ENCODE measurements at places on chromosomes 11 and 22.

GRCh38 chr11:68373189-68373814, 60.9 kb downstream of the LRP5 start:
- no peaks in the 10 kb centered on the region for H3K36me3 ChIP-seq
- no peak overlapping the region for H3K4me3 ChIP-seq
- H3K4me1 ChIP-seq, result peaks cover 28% of the 10 kb centered on the region

DNA sequence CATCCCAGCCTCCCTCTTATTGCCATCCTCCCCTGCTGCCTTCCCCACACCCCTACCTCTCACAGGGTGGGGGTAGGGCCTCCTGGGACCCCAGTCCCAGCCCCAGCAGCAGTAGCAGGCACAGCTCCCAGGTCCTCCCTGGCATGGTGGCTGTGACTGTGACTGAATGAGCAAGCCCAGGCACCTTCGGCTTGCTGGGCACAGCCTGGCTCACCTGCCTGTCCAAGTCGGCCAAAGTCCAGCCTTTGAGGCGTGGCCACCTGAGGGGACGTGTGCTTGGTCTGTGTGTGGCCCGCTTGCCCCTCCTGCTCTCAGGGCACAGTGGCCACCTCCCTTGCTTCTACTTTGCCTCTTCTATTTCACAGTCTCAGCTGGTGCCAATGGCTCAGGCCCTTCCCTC, at the start of gene TREH:
TREH (minus strand) TSS at position 168 of the 400 bp plus-strand sequence; CDS start at position 145, 23 bp downstream.
- no peaks in the 10 kb centered on the region for H3K4me1 ChIP-seq
- no peak within 1 kb of the TSS for H3K4me3 ChIP-seq
- no peaks in the 10 kb centered on the region for H3K27me3 ChIP-seq
- H3K27ac ChIP-seq, result no peak within 1 kb of the TSS
- no peak for DNase-seq
- H3K36me3 ChIP-seq, result no peaks in the 10 kb centered on the region

GRCh38 chr11:57703341-57703740, 8.7 kb downstream of the MED19 start:
- H3K27ac ChIP-seq, result no peak overlapping the region
- no peaks in the 10 kb centered on the region for H3K27me3 ChIP-seq
- no peak overlapping the region for H3K4me3 ChIP-seq
- no peak for DNase-seq
- peaks cover 18% of the 10 kb centered on the region for H3K36me3 ChIP-seq
- H3K4me1 ChIP-seq, result no peaks in the 10 kb centered on the region

- no peak for DNase-seq
- no peaks in the 10 kb centered on the region for H3K4me1 ChIP-seq
- H3K4me3 ChIP-seq, result no peak overlapping the region
- H3K27ac ChIP-seq, result peak overlapping the region; percentile 49
- no peaks in the 10 kb centered on the region for H3K27me3 ChIP-seq
These were observed 30.4 kb downstream of the SIK2 start for GRCh38 chr11:111632516-111633220.

DNA sequence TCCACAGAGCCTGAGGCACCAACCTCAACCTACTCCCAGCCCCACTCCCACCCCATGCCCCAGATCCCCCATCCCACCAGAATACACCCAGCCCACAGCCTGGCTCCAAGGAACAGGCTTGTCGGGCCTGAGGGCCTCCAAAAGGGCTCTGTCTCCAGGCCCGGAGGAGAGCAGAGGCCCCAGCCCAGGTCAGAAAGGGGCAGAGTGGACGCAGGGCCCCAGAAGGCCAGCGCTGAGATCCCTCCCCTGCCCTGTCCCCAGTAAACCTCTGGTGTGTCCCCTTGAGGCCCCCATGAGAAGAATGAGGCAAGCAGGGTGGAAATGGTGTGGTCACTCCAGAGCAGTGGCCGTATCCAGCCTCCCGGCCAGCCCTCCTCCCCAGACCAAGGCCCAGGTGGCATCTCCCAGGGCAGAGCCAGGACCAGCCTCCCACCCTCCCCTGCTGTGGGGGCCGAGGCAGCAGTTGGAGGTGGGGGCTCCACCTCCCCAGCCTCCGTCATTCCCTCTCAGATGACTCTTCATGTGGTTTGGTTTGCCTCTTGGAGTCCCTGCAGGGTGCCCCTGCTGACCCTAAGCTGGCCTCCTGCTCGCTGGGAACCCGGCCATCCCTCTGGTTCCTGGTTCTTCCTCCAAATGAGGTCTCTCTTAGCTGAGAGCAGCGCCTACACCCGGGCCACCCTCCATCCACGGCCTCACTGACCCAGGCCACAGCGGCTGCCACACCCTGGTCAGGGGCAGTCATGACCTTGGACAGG, 195.0 kb downstream of the IGLL1 start:
- DNase-seq, result no peak
- H3K27ac ChIP-seq, result no peak overlapping the region

DNA sequence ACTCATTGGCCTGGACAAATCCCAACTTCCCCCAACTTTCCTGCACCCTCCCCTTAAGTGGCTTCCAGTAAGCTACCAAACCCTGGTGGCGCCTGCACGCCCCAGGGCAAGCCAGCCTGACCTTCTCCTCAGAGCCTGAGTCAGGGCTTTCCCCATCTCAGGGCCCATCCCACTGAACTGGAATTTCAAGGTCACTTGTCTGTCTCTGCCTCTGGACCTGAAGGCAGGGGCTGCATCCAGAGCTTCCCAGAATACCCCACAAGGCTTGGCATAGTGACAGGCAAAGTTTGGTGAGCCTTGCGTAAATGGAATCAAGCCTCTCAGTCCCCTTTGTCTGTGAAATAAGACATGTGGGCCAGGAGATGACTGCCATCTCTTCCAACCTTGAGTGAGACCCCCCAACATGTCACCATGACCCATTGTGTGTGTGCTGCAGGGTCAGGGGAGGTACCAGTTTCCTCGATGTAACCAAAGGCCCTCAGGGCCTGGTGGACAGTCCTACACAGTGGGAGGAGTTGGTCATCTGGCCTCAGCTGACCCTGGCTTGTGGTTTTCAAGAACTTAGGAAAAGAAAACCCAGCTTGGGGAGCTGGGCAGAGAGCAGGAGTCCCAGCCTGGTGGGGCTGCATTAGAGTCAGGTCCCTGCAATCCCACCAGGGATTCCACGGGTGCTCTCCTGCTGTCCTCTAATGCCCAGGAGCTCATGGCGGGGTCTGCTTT, 8.9 kb downstream of the ALX4 start:
- no peaks in the 10 kb centered on the region for H3K4me1 ChIP-seq
- H3K36me3 ChIP-seq, result no peaks in the 10 kb centered on the region
- no peak overlapping the region for H3K27ac ChIP-seq
- DNase-seq, result no peak
- no peak overlapping the region for H3K4me3 ChIP-seq

Data from prostate gland (tissue), 2 donors.